ENCODE measurements at places on chromosomes 7 and 10.

DNA sequence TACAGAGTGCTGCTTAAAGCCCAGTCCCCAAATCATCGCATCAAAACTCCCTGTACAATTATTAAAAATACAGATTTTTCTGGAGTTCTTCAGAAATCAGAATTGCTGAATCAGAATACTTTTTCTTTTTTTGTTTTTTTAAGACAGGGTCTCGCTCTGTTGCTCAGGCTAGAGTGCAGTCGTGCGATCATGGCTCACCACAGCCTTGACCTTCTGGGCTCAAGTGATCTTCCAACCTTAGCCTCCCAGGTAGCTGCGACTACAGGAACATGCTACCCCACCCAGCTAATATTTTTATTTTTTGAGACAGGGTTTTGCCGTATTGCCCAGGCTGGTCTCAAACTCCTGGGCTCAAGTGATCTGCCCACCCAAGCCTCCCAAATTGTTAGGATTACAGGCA, 3.9 kb downstream of the BBIP1 start:
- DNase-seq = no peak

DNA sequence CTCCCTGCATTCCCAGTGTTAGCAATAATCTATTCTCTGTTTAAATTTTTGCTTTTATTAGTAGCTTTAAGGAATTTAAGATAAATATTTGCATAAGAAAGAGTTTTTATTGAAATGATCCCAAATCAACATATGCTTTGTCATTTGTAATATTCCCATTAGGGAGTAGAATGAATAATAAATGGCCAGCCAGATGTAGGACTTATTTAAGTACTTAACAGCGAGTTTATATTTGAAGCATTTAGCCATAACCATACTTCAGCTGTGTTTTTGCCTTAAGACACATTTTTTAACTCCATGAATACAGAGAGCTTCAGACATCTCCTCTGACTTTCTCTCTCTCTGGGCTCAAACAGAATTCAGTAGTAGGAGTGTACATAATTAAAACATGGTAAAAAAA, 103.6 kb downstream of the HGF start:
- DNase-seq = no peak

DNA sequence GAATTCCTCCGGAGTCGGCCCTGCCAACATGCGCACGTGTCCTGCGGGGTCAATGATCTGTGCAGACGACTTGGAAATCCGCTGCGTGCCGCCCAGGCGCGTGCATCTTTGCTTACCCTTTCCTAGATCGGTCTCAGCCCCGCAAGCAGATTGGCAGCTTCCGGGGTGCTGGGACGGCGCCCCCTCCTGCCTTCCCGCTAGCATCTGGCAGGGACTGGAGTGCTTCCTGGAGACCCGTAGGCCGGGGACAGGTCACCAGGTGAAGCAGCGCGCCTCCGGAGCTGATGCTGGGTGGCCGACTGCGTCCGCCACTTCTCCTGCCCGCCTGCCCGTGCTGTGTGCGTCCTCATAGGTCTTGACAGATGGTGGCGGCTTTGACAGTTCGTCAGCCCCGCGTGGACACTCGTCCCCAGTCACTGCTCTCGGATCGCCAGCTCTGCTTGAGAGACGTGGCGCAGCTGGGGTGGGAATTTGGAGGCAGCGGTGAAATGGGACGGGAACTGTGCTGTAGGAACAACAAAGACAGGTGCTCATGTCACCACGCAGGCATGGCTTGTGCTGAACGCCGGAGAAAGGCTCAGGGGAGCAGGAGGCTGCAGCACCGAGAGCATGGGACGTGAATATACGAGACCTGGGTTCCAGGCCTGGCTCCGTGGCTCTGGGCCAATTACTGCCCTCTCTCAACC, 21.9 kb upstream of the KCNK18 start:
- no peak for DNase-seq

- no peak for DNase-seq
These were observed 83.7 kb upstream of the EFCAB10 start for GRCh38 chr7:105664816-105665525.

- DNase-seq = no peak
These were observed 638.3 kb upstream of the TPK1 start for GRCh38 chr7:145474009-145474686.

DNA sequence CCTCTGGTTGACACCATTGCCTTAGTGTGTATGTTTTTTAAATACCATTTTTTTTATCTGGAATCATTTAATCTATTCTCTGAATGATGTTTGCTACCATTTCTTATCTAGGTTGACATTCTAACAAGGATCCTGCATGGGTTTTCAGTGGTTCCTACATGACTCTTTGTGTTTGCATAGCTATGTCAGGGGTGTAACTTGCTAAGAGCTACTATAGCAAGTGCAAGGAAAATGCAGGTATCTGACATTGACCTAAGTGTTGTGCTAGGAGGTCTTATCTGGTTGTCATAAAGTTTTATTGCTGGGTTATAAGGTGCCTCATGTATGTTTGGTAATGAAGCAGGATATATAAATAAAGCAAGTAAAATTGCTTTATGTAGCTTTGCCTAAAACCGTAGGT, 183.2 kb downstream of the PLXDC2 start:
- DNase-seq = no peak

- no peak for DNase-seq
These were observed 23.9 kb downstream of the SEM1 start for GRCh38 chr7:96685755-96686154.

DNA sequence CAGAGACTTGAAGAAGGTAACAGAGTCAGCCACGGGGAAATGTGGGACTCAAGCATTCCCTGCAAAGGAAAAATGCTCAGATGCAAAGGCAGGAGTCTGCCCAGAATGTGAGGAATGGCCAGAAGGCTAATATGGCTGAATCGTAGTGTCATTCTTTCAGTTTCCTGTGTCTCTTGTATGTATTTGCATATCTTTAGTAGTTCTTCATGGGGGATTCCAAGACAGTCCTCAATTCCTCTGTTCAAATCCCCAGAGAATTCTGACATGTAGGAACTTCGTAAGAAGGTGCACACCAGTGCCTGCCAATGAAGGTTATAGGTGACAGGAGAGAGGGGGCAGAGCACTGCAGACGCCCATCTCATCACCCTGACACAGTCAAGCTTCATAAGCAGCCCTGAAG, 154.4 kb downstream of the CACNB2 start:
- no peak for DNase-seq

DNA sequence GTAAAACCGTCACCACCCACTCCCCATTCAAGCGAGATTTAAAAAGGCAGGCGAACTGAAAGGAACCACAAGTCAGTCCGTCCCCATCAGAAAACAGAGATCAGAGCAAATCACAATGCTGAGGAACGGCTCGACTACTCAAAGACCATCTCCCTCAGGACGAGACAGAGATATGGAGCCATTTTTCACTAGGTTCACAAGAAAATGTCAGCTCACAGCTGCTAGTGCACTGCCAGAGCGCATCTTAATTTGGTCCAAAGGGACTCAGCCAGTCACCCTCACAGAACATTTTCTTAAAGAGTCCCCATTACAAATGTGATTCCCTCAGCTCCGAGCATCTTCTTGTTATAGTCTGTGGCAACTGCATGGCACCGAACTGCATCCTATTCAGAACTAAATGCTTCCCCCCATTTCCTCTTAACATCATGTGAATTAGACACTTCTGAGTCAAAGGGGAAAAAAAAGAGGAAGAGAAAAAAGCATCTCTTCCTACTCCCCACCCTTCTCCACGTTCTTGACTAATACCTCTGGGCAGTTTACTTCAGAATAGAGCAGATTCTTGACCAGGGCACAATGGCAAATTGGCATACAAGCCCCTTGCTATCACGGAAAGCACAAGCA, 683.9 kb downstream of the MAGI2 start:
- no peak for DNase-seq

GRCh38 chr10:103472005-103472404, 7.0 kb downstream of the CALHM3 start:
- no peak for DNase-seq

DNA sequence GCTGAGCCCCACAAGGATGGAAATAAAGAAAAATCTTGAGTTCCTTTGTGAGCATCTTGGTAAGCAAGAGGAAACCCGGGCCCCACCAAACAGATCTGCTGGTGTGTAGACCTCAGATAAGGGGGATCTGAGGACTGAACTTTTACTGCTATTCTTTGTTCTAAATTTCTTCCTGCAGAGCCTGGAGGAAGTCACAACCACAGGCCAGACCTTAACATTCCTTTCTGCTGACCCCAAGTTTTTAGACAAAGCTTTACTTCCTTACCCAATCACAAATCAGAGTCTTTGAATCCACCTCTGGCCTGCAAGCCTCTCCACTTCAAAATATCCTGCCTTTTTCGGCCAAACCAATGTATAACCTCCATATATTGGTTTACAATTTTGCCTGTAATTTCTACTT, 352.6 kb upstream of the AUTS2 start:
- no peak for DNase-seq

DNA sequence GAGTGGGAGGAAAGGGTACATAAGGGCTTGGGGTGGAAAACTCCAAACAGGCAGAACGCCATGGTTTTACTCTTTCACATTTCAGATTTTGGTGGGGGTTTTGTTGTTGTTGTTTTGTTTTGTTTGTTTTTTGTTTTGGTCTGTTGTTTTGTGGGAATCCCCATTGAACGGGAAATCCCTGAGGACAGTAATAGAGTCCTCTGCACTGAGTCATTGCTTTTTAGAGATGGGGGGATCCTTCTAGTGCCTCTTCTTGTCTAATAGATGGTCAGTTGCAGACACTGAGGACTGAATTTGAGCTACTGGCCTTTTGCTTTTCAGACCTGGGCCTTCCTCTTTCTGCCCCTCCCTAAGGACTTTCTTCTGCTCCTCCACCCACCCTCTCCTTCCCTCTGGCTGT, 20.0 kb downstream of the TRPV5 start:
- no peak for DNase-seq

GRCh38 chr10:10915215-10915614, 102.5 kb upstream of the CELF2 start:
- no peak for DNase-seq

- no peak for DNase-seq
These were observed 308.1 kb downstream of the CAMK1D start for GRCh38 chr10:12657489-12657888.

DNA sequence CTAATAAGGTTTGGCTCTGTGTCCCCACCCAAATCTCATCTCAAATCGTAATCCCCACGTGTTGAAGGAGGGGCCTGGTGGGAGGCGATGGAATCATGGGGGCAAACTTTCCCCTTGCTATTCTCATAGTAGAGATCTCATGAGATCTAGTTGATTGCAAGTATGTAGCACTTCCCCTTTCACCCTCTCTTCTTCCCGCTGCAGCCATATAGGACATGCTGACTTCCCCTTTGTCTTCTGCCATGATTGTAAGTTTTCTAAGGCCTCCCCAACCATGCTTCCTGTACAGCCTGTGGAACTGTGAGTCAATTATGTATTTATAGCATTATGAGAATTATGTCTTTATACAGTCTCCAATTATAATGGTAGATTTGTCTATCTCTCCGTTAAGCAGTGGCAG, 594.5 kb downstream of the ACTR3B start:
- DNase-seq = no peak

GRCh38 chr7:107972941-107973376, 30.0 kb downstream of the LAMB1 start:
- no peak for DNase-seq
